ENCODE measurements at places on chromosomes 7 and 10. TPM values are rescaled to one million over a fixed set of nuclear protein-coding genes. Genes with fewer than 3 reads are reported as not detected.

- DNase-seq = no peak
These were observed 317.9 kb upstream of the KLF6 start for GRCh38 chr10:4102802-4103344.

DNA sequence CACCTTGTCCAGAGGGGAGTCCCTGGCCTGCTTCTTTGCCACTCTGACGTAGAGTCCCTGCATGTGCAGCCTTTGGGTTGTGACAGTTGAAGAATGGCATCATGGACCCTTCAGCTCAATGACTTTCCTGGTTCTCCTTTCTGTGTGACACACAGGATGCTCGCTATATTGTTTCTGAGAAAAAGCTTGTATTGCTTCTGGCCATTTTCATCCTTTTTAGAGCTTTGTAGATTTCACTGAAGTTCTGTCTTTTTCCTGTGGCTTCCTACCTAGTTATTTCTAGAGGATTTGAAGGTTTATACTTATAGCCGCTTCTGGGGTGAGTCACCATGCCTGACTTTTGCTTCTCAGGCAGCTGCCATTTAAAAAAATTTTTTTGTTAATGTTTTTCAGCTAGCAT, 27.0 kb downstream of the SND1 start:
- DNase-seq = no peak

DNA sequence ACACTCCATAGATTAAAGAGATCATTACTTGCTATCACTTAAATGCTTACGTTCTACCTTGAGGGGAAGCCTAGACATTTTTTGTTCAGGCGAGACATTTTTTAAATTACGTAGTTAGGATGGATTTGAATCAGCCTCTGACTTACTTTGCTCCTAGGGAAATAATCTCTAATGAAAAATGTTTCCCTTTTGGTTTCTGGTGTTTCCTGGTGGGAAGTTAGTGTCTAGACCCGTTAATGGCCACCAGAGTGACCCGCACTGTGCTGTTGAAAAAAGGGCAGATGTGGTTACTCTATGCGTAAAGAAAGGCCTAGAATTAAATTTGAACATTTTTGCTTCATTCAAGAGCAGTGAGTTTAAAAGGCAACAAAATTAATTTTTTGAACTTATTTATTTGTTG, 3.8 kb downstream of the ZNF365 start:
- no peak for DNase-seq

DNA sequence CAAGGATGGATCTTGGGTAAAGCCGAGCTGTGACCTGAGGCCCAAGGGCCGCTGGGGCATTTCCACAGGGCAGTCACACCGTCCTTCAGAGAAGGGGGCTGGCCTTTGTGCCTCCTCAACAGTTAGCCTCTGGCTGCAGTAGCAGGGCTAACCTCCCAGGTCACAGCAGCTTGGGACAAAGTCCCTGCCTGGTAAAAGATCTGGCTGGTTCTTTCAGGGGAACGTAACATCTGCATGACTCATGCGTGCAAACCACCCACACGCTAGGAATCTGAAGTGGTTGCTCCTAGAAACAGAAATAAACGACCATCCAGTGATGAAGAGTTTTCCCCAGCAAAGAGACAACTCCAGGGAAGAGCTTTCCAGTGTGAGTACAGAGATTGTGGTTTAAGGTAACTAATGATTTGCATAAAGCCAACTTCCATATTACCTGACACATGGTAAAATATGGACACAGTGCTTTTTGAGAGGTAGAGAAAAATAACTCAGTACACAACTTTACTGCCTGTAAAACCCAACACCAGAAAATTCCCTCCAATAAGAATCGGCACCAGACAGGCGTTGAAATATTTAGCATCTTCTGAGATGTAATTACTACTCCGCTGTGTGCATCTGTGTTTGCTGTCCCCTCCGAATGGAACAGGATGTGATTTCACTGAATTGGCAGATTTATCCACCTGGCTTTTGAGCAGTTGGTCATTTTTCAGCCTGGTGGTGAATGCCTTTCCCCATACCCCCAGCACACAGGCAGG, 84.9 kb upstream of the ADRB1 start:
- no peak for DNase-seq

DNA sequence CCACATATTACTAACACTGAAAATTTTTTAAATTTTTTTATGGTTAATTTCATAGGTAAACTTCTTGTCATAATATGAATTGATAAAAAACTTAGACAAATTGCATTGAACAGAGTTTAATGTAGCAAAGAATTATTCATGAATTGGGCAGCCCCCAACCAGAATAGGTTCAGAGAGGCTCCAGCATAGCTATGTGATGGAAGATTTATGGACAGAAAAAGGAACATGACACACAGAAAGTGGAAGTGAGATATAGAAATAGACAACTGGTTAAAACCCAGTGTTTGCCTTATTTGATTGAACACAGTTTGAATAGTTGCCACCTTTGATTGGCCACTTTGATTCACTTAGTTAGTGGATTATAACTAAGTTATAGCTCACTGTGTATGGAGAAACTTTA, 87.2 kb downstream of the AHR start:
- DNase-seq = no peak

DNA sequence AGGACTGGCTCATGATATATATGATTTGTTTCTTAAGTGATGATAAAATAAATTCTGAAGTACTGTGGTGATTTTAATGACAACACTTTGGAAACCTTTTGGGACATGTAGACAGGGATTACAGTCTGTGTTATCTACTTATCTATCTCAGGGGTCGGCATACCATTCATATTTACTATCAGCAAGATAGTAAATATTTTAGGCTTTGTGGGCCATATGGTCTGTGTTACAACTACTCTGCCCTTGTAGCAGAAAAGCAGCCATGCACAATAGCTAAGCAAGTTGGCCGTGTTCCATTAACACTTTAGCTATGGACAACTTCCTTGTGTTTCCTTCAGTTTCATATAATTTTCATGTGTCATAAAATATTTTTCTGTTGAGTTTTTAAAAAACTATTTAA, 97.8 kb upstream of the PRPS1L1 start:
- no peak for DNase-seq

GRCh38 chr10:103720328-103720963, 134.9 kb downstream of the SH3PXD2A start:
- no peak for DNase-seq

GRCh38 chr10:15515202-15515601, 144.1 kb upstream of the FAM171A1 start:
- DNase-seq = no peak

- DNase-seq = no peak
These were observed 148.1 kb downstream of the FZD1 start for GRCh38 chr7:91412298-91412697.

- DNase-seq = no peak
These were observed 1071.8 kb downstream of the DNAJB9 start for GRCh38 chr7:109641445-109641844.

- DNase-seq = no peak
These were observed 294.6 kb downstream of the PTEN start for GRCh38 chr10:88157981-88158465.

GRCh38 chr10:106978756-106979155, 185.8 kb downstream of the SORCS1 start:
- no peak for DNase-seq

GRCh38 chr7:33936503-33936902, 31.2 kb downstream of the BMPER start:
- DNase-seq = no peak

DNA sequence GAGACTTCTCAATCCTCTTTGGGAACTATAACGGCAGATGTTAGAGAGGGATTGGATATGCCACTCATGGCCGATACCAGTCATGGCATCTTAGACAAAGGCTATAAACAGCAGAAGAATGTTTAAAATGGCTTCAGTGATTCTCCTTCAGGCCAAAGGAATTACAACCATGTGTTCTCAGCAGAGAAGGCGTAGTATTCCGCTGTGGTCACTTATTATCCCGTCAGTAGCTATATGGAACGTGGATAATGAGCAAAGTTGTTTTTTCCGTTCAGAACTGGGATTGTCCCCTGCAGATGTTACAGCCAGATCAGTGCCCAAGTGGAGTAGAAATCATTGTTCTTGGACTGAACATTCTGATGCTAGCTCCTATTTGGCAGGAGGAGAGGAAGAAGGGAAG, 43.1 kb downstream of the TEX36 start:
- no peak for DNase-seq

GRCh38 chr10:26031300-26031699, 97.3 kb downstream of the MYO3A start:
- DNase-seq = no peak

DNA sequence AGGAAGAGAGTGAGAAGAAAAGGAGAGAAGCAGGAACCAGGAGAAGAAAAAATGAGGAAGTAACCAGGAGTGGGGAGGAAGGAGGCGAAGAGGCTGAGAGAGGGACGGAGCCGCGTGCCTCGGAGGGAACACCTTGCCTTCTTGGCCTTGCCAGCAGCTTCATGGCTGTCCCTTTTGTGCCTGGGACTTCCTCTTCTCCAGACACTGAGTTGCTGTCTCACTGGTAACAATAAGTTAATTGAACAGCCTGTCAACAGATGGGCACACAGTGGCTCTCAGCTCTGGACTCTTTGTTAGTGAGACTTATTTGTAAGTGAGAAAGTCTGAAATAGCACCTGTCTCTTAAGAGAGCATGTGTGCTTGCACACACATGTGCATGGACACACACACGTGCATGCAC, 83.2 kb downstream of the GATA3 start:
- no peak for DNase-seq

DNA sequence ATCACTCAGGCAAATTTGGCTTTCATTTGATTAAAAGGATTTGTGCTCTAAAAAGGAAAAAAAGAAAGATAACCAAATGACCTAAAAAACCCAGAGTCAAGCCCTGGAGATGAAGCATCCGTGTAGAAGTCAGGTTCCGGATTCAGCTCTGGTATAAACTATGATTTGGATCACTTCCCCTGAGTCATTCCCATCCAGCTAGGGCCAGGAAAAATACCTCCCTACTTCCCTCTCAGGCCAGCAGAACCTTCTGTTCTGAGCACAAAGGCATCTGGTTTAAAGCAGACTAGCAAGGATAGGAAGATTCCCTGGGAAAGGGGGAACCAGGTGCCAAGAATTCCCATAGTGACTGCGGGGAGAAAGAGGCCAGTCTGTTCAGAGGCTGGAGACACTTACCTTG, 25.7 kb upstream of the NDST2 start:
- no peak for DNase-seq

DNA sequence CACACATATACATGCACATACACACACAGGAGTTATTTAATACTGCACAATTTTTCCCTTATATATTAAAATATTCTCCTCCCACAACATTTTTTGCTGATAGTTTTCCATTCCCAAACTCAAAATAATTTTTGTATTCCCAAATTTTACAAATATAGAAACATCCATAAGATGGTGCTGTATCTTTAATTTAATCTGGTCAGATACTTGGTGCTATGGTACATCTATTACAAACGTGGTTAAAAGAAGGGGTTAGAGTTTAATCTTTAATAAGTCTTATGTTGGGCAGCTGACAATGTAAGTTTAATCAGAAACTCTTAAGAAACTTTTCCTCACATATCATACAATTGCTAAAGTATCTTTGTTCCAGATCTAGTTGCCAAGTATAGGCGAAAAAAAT, 10.2 kb upstream of the CADPS2 start:
- no peak for DNase-seq

DNA sequence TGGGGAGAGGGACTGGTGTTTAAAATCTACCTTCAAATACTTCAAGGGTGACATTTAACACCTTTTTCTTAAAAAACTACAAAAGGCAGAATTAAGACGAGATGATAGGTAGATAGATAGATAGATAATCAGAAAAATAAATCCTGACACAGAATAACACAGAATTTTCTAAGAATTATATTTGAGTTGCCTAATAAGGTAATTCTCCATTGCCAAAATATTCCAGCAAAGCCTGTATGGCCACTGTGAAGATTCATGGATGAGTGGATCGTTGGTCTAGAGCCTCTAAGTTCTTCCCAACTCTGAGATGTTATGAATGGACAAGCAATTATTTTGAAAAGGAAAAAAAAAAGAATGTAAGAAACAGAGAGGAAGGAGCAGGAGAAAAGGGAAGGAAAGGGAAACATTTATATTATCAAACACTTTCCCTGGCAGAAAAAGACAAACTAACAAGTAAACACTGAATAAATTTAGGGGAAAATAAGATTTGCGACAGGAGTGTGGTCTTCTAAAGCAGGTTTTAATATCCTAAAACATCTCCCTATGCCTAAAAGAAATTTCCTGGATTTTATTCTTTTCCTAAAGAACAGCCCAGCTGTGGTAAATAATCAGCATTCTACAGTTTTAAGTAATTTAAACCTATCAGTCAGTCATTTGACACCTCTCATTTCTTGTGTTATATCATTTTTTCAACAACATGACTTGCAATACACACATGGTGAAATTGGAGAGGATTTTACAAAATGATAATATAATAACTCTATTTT, 7.5 kb upstream of the CAV2 start:
- no peak for DNase-seq

- no peak for DNase-seq
These were observed 24.2 kb downstream of the AFAP1L2 start for GRCh38 chr10:114380060-114380459.

DNA sequence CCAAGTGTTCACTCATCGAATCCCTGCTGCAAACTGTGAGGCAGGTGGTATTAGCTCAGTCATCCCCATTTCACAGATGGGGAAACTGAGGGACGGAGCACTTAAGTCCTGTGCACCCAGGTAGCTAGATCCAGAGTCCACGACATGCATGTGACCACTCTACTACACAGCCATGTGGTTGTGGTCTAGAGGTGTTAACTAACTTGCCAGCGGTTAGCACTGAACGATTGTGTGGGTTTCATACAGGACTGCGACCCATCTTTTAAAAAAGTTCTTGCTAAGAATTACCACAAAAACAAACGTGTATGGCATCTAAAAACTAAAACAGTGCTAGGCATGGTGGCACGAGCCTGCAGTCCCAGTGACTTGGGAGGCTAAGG, 16.1 kb upstream of the ABCC2 start:
- no peak for DNase-seq

GRCh38 chr7:8056439-8056838, 87.8 kb downstream of the GLCCI1 start:
- no peak for DNase-seq

GRCh38 chr7:154583454-154583853, 419.5 kb downstream of the PAXIP1 start:
- DNase-seq = no peak

Gene TMEM273
- not detected for total RNA-seq

Gene PPP1R17
- total RNA-seq = 0.52 TPM

Gene CABCOCO1
- not detected for total RNA-seq

Gene LMBR1
- 69.1 TPM for total RNA-seq

Gene HOXA2
- not detected for total RNA-seq

Gene IRF5
- total RNA-seq = 3.7 TPM

Gene HTRA1
- 16.1 TPM for total RNA-seq

Gene CALCR
- 1.4 TPM for total RNA-seq

Gene ITPRID1
- 0.45 TPM for total RNA-seq

Gene C7orf57
- 0.42 TPM for total RNA-seq

Gene RGS10
- total RNA-seq = 18.4 TPM

Gene TMEM26
- total RNA-seq = 2.2 TPM

Gene OR6V1
- not detected for total RNA-seq

Measured in GM23338 (cell line).